ENCODE measurements at places on chromosomes 16 and 17.
A peak's percentile ranks its signal among the peaks of the same experiment; 100 is the strongest.

DNA sequence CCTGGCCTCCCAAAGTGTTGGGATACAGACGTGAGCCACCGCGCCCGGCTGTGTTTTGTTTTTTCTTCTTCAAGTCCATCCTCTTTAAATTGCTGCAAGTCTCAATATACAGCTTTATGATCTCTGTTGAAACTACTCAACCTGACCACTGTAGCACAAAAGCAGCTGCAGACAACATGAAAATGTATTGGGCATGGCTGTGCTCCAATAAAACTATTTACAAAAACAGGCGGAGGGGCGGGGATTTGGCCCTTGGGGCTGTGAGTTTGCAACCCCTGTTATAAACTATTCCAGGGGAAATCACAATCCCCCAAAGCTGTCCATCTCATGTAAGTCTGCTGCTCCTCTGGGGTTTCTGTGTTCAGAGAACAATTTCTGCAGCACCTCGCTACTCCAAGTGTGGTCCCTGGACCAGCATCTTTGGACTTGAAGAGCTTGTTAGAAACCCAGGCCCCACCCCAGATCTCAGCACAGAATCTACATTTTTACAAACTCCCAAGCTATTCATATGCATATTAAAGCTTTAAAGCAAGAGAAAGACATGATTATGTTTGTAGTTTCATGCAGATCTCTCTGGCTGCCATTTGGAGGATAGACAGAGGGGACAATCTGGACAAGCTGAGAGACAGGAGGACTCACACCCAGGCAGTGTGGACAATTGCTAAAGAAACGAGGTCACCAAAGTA, 33.6 kb downstream of the TEKT5 start:
- DNase-seq, result no peak

DNA sequence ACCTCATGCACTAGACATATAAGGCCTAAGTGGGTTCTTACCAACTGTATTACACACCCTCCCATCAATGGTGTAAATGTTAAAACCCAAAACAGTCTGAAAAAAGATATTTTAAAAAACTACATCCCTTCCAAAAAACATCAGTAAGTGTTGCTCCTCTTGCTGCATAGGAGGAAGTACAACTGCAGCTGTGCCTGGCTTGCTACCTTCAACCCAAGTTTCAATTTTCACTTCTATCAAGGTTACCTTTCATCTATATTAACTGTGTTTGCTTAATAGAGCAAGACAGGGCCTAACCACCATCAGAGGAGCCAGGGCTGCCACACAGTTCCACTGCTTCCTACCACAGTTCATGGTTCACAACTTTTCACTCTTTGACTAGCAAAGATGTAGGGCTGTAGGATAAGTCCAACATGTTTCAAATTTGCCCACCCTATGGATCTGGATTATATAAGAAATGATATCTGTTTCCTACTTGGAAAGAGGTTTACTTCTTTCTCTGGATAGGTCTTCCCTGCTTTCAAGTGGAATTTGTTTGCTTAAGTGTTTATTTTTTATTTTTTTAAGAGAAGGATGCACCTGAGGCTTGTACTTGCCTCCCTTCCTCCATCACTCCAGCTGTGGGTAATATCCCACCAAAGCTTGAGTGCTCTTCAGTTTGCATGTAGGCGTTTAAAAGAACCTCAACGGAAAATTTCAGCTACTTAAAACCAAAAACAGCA, 56.7 kb downstream of the GRB7 start:
- peak; percentile 63 for DNase-seq

DNA sequence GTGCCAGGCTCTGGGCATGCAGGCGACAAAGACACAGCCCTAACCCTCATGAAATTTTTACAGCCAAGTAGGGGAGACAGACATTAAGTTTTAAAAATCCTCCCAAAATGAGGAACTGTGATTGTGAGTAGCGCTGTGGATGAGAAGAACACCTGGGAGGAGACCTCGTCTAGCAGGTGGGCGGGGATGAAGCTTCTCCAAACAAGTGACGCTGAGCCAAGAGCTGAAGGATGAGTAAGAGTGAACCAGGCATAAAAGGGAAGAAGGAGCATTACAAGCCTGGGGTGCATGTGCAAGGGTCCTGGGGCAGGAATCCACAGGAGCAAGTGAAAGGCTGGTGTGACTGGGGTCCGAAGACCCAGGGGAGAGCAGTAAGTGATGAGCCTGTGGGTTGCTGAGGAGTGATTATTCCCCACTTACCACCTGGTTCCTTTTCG, 149.4 kb upstream of the HS3ST2 start:
- no peak for DNase-seq

GRCh38 chr17:7789131-7789530, 44.9 kb upstream of the KDM6B start:
- DNase-seq, result no peak

DNA sequence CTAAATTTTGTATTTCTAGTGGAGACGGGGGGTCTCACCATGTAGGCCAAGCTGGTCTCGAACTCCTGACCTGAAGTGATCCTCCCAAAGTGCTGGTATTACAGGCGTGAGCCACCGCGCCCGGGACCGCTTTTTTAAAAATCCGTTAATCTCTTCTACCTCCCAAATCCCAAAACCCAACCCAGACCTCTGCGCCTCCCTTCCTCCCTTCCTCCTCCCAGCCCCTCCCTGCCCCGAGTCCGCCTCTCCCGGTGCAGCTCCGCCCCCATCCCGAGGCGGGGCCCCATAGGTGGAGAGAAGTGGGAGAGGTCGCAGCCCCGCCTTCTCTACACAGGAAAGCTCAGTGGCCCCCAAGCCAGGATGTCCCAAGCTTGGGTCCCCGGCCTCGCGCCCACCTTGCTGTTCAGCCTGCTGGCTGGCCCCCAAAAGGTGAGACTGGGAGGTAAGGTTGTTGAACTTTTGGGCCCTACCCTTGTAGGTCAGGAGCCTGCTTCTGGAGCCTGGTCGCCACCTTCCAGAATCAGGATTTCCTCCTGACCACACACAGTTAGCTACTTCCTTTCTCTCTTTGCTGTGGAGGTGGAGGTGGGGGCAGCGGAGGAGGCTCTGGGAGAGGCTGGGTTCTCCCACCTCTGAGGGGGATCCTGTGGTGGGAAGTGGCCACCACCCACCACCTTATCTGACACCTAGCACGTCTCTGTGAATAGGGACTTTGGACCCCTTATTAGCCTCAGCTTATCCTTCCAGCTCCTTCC, at the start of gene TMEM92:
Gene TMEM92 (plus strand): TSS at position 325 of the 755 bp plus-strand sequence. CDS start 36 bp downstream, at position 361.
- DNase-seq, result no peak

- no peak for DNase-seq
Observed at GRCh38 chr17:4135489-4135888, 7.3 kb downstream of the ZZEF1 start.

GRCh38 chr17:48626245-48627117, at the start of gene HOXB9:
HOXB9 (minus strand) TSS chr17:48626358; CDS start chr17:48626269, 89 bp downstream.
- DNase-seq, result peak; percentile 48

GRCh38 chr17:36608794-36609497, 7.6 kb downstream of the MRM1 start:
- DNase-seq, result peak; percentile 8

DNA sequence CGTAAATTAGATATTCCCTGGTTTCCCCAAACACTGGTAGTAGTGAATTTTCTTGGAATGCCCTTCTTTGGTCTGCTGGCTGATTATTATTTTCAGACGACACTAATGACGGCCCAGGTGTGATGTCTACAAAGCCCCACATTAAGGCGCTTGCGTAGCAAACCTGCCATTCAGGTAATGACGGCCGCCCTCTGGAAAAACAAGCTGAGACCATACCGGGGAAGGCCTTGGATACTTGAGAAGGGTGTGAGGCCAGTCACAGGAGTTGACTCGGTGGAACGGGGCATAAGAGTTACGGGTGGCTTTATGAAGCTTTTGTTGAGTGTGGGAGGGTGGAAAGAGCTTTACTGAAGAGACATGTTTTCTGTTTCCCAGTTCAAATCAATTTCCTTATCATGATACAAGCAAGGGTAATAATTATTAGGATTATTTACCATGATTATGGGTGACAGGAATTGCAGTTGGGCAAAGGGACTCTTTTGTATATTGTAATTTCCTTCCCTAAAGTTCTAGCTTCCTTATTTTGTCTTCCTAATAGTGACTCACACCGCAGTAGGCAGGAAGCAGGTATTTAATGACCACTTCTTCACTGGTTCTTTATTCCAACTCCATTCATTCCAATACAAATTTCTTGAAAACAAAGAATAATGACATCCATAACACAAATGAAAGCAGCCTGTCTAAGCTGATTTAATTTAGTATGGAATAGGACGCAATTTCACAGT, 24.8 kb downstream of the KRT23 start:
- no peak for DNase-seq

DNA sequence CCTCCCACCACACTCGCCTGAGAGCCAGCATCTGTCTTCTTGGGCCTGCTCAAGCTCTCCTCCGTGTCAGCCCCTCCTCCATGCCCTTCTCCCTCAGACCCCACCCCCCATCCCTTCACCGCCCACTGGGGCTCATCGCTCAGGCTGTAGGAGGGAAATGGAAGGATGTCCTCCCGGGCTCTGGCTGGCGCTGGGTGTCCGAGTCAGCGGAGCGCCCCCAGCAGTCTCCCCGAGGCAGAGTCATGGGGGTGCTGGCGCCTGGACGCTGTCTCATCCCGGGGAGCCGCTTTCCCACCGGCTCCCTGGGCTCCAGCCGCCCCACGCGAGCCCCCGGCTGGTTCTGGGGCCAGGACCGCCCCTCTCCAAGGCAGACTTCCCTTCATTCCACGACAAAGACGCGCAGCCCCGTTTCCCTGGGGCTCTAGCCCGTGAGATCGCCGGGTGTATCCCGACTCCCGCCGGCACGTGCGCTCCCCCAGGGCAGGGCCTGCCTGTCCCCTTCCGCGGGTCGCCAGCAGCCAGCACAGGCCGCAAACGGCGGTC, 428 bp upstream of the ANTKMT start:
- DNase-seq, result peak; percentile 46

DNA sequence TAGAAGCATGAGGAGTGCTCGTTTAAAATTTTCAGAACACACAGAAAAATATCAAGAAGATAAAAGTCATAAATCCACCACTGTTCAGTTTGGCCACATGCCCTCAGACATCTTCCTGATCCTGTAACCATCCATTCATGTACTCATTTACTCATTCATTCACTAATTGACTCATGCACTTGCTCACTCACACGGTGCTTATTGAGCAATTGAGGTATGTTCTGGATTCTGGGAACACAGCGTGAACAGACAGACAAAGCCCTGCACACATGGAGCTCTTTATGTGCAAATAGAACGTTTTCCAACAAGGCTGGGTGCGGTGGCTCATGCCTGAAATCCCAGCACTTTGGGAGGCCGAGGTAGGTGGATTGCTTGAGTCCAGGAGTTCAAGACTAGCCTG, 10.2 kb upstream of the NATD1 start:
- no peak for DNase-seq

- DNase-seq, result no peak
Observed at GRCh38 chr17:3006801-3007200, 56.6 kb downstream of the OR1D5 start.

Measured in CD4-positive, alpha-beta T cell treated with Interferon alpha-2 for 1 hour (primary cell).